Dorsolateral prefrontal cortex (tissue), 122 donors: ENCODE measurements at places on chromosomes 3 and 15.

DNA sequence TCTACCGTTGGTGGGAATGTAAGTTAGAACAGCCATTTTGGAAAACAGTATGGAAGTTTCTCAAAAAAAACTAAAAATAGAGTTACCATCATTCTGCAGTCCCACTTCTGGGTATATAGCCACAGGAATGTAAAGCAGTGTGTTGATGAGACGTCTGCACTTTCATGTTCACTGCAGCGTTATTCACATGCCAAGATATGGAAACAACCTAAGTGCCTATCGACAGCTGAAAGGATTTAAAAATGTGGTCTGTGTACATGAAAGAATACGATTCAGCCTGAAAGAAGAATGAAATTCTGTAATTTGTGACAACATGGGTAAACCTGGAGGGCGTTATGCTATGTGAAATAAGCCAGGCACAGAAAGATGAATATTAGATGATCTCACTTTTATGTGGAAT is 157.7 kb downstream of the THSD4 start:
- no peak for DNase-seq

GRCh38 chr15:78454992-78455391 is 17.0 kb downstream of the IREB2 start:
- DNase-seq, result no peak

DNA sequence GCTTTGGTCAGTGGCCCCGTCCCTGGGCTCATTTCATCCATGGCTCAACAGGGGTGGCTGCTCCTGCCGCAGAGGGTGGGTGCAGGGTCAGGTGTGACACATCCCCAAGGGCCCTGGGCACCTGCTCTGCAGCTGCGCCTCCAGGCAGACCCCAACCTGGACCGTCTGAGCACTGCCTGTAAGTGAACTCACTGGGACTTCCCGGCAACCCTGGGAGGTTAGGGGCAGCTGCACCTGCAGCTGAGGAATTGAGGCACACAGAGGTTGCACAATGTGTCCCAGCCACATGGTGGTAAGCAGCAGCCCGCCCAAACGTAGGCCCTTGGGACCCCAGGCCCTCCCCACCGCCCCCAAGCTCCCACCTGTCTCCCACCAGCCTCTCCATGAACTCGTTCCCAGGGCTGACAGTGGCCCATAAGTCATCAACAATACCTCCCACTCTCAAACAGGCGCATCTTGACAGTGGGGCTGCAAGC is 55.1 kb downstream of the PLXNA1 start:
- no peak for DNase-seq

DNA sequence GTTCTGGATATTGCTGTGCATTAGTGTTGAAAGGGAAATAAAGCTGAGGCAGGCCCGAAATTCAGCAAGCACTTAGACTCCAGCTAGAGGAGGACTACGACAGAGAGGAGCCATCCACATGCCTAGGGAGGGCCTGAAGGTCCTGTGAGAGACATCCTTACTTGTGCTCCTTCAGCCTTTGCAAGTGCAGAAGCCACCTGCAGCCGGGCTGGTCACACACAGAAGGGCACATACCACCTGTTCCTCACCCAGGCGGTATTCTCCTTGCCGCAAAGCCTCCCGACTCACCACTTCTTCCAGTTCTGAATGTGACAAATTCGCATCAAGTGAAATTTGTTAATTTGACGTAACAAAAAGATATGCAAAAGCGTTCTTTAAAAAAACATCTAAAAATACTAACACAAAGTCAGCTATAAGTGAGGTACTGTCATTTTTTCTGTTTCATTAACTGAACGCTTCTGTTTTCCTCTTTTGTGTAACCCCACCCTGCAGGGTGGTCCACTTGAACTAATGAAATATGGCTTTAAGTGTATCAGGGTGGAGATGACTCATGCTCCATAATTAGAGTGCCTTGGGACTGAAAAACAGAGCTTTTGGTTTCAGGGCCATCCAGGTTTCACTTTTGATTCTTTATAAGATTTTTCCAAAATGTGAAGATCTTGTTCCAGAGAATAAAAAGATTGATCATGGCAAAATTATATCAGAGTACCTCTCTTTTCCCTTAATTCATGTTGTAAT is 467.9 kb upstream of the ATP11B start:
- no peak for DNase-seq

GRCh38 chr15:89826671-89827655 is 12.3 kb upstream of the ANPEP start:
- no peak for DNase-seq

DNA sequence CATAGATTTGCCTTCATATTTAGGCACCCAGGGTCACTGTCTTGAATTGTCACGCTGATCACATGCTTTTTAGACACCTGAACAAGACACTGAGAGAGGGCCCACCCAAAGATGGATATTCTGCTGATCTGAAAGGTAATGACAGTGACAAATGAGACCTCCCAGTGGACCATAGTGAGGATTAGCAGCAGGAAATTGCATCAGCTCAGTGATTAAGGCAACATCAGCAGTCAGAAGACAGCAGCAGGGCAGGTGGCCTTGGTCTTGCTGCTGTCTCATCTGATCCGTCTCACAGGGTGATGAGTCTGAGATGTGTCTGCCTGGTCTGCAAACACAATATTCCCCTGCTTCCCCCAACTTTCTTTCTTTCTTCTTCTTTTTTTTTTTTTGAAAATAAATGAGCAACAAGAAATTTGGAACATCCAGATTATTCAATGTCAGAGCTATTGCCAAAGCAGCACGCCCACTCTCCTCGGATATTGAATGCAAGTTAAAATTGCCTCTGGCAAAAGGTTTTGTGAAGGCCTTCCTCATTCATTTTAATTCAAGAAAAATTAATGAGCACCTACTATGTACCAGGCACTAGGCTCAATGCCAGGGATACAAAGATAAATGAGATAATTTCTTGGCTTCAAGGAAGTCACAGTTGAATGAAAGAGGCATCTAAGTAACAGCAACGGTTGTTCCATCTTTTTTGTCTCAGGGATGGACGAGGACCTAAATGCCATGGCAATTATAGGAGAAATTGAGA is 14.1 kb downstream of the OTOL1 start:
- no peak for DNase-seq

DNA sequence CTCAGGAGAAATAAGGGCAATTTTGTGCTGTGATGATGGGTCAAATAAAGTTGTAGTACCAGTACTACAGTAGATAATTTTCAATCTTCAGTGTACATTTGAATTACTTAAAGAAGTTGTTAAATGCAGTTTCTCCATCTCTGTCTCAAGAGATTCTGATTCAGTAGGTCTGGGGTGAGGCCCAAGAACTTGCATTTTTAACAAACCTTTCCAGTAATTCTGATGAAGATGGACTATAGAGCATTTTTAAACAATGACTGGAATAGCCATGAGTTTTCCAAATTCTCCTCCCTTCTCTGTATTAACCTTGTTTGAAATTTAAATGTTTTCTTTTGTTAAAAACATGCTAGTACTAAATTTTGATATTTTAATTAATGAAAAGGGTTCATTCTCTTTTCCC is 127.0 kb upstream of the CD96 start:
- DNase-seq, result no peak

- no peak for DNase-seq
These were observed 199.4 kb upstream of the PPP2R3A start for GRCh38 chr3:135766115-135766514.

DNA sequence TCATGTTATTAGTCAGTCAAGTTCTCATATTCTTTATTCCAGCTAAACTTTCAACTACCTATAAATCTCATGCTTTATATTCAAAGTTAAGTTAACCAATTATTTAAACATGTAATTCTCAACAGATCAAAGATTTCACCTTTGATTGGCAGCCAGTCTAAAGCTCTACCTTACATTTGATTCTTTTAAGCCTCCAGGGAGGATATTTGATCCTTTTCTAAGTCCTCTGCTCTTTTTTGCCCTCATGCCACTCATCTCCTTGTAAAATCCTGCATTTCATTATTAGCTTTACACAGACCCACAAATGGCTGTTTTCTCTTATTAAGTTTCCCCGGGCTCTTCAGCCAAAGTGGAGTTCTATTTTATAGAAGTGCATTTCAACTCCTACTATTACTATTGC is 134.1 kb downstream of the NLGN1 start:
- DNase-seq, result no peak
